ENCODE measurements at places on chromosomes 13 and 19.
A peak's percentile ranks its signal among the peaks of the same experiment; 100 is the strongest.

GRCh38 chr13:107852072-107852471 lies 363.3 kb downstream of the LIG4 start:
- DNase-seq, result no peak

DNA sequence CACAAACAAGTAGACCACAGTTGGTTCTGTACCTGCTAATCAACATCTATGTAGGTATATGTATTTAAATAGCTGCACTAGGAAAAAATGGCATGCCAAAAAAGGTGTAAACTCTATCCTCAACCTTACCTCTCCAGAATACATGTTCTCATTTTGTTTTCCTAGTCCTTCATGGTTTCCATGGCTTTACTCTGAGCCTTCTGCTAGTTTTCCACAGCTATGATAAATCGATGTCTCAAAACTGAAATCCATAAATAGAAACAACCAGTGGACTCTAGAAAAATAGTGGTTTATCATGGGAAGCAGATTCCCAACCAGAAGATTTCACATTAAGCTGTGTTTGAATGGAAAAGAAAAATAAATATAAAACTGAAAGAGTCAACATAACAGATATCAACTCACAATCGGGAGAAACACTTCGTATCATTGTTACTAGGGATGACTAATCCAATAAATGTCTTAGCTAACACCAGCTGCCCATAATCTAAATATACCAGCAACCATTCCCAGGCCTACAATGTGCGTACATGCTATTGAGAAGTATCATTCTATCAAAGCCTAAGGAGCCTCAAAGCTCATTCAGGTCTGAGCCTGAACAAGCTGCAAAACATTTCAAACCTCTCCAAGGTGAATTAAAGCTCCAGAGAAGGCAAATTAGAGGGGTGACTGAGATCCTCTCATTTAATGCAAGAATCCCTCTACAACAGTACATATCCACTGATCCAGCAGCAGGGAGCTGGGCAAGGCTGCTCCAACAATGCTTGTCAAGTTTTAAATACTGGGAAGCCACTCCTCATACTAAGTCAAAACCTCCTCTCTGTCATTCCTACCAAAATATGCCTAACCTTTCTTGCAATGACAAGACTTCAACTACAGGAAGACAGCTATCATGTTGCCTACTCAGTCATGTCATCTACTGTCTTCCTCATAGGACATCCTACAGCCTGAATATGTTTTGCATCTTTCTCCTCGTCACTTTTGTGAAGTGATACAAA lies 90.2 kb downstream of the KCTD12 start:
- no peak for DNase-seq

DNA sequence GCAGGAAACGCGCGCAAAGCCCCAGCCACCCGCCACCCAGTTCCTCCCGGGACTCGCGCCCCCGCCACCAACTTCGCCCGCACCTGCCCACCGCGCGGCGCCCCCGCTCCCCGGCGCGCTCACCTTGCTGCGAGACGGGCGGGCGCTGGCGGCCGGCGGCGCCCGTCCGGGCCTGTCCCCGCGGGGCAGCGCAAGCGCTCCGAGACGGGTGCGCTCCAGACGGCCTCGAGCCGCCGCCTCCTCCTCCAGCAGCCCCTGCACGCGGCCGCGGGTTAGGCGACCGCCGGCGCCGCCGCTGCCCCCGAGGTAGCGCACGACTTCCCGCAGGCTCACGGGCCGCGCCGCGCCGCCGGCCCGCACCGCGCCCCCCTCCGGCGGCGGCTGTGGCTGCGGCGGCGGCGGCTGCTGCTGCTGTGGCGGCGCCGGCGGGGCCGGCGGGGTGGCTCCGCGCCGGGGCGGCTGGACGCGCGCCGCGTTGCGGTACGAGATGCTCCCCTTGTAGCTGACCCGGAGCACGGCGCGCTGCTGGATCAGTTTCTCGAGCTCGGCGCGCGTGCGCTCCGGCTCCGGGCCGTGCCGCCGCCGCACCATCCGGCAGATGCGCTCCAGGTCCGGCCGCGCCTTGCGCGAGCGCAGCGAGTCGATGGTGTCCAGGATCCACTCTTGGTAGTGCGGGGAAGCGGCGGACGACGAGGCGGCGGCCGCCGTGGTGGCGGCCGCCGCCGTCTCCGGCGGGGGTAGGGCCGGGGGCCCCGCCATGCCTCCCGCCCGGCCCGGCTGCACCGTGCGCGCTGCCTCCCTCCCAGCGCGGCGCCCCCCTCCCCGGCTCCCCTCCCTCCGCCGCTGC lies 666 bp downstream of the SAMD1 start:
- no peak for DNase-seq

DNA sequence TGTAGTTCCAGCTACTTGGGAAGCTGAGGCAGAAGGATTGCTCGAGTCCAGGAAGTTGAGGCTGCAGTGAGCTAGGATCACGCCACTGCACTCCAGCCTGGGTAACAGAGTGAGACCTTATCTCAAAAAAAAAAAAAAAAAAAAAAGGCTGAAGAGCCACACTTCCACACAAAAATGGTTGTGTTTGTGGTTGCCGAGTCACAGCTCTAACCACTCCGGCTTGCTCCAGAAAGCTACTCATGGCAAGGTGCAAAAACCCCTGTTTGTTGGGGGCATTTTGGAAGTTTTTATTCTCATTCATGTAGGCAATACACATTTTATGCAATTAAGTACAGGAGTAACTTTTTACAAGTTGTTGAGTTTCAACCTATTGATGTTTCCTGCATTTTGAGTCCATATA lies 93.5 kb downstream of the INSR start:
- no peak for DNase-seq

GRCh38 chr19:35713506-35713850 lies 4.3 kb upstream of the KMT2B start:
- no peak for DNase-seq

DNA sequence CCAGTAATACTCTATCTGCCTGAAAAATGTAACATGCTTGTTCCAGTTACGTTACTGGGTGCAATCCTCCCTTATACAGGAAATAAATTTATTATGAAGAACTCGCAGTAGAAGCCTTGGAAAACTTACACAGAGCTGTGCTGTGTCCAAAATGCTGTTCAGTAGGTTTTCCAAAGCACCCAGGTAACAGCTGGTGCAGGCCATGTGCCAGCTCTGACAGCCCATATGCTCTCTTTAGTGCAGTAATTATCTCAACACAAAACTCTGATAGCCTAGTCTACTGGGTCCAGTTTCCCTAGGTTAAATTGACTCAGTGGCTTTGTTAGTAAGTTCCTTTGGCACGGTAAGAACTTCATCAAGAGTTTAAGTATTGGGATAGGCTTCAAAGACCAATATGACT lies 120.7 kb upstream of the OBI1 start:
- DNase-seq, result no peak

DNA sequence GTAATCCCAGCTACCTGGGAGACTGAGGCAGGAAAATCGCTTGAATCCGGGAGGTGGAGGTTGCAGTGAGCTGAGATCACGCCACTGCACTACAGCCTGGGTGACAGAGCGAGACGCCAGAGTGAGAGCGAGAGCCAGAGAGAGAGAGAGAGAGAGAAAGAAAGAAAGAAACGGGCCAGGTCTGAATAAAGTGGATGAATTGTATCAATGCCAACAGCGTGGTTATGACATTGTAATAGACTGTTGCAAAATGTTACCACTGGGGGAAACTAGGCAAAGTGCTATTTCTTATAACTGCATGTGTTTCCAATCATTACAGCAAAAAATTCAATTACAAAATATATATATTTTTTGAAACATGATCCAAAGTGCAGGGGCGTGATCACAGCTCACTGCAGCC lies 11.8 kb upstream of the BTBD2 start:
- DNase-seq, result no peak

- DNase-seq, result no peak
These were observed 656.6 kb downstream of the TBC1D4 start for GRCh38 chr13:74825152-74825937.

DNA sequence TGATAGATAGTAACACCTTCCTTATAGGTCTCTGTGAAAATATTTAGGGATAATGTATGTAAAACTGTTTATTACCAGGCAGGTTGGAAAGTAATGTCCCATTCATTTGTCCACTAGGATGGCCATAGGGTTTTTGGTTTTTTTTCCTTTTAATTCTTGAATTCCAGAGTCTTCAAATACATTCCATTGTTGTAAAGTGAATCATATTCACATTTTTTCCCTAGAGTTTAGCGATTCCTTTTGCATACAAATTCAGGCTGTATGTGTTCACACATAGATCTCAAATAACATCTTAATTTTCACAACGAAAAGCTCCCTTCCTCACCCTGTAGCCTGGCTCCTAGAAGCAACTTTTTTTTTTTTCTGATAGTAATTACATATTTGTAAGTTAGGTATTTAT lies 1.8 kb upstream of the ZNF557 start:
- DNase-seq, result no peak

DNA sequence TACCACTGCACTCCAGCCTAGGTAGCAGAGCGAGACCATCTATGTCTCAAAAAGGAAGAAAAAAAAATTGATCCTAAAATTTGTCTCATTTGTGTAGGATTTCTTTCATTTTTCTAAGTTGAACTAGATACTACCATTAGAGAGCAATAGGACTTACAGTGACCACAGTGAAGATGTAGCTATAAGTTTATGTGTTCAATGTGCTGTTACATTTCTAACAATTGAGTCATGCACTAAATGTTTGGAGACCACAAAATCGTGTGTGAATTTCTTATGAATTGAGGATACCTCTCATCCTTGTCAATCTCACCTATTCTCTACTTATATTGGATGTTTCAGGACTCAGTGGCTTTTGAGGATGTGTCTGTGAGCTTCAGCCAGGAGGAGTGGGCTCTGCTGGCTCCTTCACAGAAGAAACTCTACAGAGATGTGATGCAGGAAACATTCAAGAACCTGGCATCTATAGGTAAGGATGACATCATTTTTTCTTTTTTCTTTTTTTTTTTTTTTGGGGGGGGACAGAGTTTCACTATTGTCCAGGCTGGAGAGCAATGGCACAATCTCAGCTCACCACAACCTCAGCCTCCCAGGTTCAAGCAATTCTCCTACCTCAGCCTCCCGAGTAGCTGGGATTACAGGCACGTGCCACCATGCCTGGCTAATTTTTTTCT lies 12.8 kb downstream of the ZNF791 start:
- DNase-seq, result no peak

DNA sequence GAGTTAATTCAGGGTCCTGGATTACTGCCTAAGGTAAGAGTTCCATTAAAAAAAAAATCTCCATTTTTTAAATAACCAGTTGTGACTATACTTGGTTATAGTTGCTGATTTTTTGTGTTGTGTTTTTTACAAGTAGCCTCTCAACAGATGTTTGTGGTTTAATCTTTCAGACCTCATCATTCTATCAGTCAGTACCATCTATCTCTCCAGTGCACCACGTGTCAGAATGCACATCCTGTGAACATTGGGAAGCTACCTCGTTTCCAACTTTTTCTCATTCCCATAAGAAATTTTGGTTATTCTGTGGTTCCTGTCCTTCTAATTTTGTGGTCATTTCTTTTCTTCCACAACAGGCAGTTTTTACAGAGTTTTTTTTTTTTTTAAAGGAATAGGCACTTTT lies 39.2 kb downstream of the WDFY2 start:
- DNase-seq, result no peak

DNA sequence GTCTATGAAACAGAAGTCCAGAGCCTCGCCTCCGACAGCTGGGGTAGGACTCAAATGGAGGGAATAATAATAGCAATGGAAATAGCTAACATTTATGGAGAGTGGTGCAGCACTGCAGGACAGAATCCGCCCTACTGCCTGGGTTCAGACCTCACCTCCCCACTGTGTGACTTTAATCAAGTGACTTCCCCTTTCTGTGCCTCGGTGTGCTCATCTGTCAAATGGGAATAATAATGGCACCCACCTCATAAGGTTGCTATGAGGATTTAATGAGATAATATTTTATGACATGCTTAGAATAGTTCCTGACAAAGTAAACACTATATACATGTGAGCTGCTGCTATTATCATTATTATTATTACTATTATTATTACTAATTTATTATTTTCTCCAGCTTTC lies 3.2 kb downstream of the LRFN1 start:
- no peak for DNase-seq

- DNase-seq, result no peak
These were observed 117.9 kb downstream of the RBM26 start for GRCh38 chr13:79287939-79288795.

GRCh38 chr13:43838909-43839308 lies 40.6 kb downstream of the CCDC122 start:
- no peak for DNase-seq

DNA sequence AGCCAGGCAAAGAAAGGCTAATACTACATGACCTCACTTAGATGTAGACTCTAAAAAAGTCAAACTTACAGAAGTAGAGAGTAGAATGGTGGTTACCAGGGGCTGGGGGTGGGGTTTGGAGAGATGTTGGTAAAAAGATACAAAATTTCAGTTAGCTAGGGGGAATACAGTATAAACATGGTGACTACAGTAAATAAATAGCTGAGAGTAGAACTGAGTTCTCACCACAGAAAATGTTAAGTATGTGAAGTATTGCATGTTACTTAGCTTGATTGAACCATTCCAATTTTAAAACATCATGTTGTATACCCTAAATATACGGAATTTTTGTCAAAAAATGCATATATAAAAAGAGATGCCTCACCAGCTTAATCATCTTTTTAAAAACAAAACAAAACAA lies 67.5 kb upstream of the DOCK9 start:
- no peak for DNase-seq

GRCh38 chr13:77692746-77693448 lies 4.6 kb upstream of the SLAIN1 start:
- no peak for DNase-seq

DNA sequence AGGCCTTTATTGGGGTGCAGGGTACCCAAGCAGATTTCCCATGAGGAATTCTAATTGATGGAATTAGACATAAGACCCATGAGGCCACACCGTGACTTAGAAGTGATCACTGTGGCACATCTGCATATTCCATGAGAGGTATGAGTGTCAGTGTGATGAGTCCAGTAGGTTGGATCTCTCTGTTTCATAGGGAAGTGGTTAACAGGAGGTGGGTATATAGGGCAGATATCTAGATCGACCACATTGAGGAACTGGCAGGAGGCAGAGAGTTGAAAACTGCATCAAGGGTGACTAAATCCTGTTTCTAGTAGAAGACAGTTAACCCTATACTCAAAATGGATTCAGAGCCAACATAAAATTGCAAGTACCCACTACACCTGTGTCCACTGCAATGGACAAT lies 68.6 kb upstream of the MIR17HG start:
- no peak for DNase-seq

GRCh38 chr13:39684531-39685137 lies 29.2 kb downstream of the COG6 start:
- peak; percentile 4 for DNase-seq

GRCh38 chr19:52658595-52658994 lies 20.4 kb upstream of the ZNF83 start:
- DNase-seq, result no peak

Measured in NCI-H2227 treated with DMSO at 0.1 percent for 48 hours (cell line).